ENCODE measurements at places on chromosomes 13 and 19.

- peak; percentile 22 for DNase-seq
These were observed 1.9 kb downstream of the BBC3 start for GRCh38 chr19:47228937-47229675.

DNA sequence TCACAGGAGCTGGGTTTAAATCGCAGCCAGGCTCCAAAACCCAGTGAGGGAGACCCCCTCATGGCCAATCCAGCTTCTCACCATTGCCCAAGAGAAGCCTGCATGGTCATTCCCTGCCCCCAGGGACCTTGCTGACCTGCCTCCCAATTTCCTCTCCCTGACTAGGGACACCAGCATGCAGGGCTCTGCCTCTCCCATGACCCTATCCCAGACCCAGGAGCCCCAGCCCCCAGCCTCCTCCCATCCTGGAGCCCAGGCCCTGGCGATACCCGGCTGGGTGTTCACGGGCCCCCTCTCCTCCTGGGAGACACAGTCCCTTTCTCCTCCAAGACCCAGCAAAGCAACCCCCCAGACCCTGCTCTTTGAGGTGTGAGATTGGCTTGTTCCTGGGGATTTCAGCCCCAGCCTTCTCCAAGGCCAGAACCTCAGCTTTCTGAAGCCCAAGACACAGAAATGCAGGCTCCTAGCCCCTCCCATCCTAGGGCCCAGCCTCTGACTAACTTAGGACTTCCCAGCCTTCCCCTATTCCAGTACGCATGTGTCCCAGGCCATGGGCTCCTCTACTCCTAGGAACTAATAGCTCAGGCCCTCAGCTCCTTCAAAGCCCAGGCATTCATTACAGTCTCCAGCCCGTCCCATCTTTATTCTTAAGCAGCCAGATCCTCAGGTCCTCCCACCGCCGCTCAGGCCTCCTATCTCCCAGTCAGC lies 1.1 kb downstream of the GYS1 start:
- no peak for DNase-seq

DNA sequence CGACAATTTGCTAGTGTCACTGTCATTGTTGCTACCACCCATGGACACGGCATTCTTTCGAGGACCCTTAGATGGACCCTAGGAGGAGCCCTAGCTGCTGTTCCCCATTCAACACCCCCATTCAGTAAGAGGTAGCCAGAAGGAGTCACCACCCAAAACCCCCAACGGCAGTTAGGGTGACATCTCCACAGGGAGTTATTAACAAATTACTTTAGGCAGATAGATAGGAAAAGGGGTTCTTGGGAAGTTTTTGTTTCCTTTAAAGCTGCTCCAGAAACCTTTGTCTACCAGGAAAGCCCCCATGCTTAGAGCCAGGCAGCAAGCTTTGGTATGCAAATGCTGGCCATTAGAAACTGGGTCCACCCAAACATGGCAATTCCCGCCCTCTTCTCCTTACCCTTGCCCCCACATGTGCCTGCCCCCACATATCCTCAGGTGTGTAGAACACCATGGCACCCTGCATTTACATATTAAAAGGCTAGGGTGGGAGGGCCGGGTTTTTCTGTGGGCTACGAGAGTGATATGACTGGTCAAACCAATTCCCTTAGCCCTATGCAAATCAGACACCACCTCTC lies 190.9 kb downstream of the SLITRK6 start:
- DNase-seq: no peak

DNA sequence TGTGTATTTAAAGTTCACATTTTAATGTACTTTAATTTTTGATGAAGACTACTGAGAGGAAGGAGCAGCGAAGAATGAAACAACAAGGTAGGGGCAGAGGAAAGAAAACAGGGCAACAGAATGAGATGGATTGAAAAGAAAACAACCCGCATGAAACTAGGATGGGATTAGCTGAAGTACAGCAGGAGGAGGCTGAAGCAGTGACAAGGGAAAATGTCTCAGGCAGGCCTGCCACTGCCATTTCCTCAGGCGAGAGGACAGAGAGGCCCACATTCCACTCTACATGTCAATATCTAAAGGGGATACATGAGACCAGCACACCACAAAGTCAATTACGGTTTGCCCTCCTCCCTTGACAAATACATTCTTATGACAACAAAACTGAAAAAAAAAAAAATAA lies 1703.2 kb downstream of the EFNB2 start:
- no peak for DNase-seq

DNA sequence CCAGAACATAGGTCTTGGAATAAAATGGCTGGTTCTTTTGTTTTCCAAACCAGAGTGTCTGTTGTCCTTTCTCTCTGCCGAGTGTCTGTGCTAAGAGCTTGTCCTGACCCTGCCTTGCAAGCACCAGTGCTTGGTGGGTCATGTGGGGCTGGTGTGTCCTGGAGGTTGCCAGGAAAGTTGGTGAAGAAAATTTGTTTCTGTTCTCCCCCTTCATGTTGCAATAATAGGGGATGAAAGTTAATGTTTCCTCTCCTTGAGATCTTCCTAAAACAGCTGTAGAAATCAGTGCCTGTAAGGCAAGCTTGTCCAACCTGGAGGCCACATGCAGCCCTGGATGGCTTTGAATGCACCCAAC lies 2.7 kb downstream of the HAMP start:
- no peak for DNase-seq

DNA sequence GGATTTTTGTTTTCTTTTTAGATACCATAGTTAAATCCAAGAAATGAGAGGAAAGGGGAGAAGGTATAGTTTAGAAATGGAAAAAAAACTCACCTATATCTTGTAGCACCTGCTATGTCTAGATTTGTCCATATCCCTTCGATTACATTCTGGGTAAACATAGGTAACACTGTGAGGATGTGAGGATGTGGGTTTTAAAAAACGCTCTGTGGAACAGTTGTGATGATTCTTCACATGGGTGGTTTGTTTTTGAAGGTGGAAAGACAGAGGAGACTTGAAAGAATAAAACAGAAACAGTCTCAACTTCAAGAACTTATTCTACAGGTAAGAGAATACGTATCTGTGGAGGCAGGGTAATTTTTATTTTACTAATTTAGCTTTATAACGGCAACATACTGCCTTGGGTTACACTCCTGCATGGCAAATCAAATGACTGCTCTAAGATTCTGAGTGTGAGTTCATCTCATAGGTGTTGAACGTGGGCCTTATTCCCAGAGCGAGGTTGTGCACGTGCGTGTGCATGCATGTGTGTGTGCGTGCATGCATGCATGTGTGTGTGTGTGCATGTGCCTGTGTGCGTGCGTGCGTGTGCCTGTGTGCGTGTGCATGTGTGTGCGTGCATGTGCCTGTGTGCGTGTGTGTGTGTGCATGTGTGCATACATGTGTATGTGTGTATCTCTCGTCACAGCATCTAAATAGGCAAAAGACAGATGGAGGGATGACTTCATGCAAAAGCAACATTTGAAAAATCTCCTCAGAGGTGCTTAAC lies 23.5 kb downstream of the ATP4B start:
- peak; percentile 84 for DNase-seq

- no peak for DNase-seq
These were observed 8.2 kb downstream of the FOXA3 start for GRCh38 chr19:45872095-45872919.

DNA sequence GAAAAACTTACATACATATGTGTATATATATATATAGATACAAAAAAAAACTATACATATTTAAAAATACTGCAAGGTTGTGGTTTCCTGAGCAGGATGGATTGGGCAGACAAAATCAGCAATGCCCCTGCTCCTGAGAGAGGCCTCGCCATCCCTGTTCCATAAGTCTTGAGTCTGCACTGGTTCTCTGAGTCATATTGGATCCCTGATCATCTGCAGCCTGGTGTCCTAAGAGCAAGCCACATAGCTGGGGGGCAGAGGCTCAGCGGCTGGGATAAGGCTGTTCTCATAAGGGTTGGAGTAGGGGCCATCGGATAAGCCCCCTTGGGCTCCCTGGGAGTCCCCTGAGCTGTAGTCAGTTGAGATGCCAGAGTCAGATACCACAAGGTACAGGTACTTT lies 3.3 kb downstream of the SWSAP1 start:
- no peak for DNase-seq

DNA sequence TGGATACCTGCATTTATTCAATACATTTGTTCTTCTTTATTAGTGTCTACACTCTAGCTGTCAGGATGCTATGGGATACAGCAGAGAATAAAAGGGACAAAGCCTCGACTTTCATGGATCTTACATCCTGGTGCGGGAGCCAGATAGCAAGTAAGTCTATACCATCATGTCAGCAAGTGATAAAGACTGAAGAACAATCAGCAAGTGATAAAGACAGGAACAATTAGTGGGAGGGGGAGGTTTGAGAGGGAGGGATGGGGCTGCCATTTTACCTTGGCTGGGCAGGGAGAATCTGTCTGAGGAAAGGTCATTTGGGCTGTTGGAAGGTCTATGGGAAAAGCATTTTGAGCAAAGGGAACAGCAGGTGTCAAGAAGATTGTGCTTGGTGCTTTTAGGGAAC lies 2.6 kb upstream of the UBE2S start:
- DNase-seq: no peak

DNA sequence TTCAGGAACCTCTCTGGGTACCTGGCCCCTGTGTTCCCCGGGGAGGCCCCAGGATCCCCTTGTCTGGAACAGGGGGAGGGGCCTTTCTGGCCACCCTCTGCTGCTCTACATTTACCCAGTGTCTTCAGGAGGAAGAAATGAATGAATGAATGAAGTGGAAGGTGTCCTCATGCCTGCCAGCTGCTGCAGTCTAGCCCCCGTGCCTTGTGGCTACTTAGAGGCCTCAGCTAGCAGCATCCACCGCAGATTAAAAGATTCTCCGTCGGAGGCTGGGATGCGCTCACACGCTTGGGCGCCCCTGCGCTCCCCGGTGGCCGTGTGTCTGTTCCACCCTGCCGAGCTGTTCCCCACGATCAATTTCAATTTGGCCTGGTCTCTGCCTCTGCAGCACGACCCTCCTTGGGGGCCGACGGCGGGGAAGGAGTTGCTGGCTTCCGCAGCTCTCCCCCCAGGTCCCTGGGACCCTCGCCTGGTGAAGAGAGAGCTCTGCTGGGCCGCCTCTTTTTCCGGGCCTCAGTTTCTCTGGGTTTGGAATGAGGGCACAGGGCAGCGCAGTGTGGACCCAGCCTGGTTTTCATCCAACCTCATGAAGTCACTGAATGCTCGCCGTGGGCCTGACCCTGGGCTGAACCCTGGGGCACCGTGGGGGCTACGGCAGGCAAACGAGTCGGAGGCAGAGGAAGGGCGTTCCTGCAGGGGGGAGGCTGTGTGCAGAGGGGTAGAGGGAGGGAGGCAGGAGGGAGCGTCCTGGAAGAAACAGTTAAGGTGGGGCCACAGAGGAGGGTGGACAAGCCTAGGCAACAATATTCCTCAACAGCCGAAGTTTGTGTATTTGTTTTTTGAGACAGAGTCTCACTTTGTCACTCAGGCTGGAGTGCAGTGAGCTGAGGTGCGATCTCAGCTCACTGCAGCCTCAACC lies 28.3 kb downstream of the EFNA2 start:
- no peak for DNase-seq

DNA sequence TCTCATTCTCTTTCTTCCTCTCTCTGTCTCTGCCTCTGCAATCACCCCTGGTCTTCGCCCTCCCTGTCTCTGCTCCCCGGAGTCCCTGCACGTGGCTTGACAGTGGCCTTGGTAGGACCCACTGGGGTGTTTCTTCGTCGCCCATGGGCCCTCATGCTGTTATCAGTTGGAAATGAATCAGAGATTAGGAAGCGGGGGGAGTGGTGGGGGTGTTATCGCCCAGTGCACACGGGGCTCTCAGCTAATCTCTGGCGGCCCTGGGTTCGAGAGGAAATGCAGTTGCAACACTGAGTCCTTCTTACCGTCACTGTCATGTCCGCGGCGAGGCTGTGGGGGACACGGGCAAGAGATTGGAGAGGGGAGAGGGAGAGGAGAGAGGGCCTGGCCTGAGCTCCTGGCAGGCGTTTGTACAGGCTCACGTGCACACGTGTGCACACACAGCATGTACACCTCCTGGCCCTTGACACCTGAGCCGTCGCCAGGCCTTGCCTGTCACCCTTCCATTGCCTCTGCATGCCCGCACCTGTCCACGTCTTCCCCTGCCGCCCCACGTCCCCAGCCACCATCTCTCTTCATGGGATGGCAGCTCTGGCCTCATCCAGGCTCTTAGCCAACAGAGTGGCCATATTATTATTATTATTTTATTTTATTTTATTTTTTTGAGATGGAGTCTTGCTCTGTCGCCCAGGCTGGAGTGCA lies 37.8 kb upstream of the SLC7A10 start:
- DNase-seq: no peak

DNA sequence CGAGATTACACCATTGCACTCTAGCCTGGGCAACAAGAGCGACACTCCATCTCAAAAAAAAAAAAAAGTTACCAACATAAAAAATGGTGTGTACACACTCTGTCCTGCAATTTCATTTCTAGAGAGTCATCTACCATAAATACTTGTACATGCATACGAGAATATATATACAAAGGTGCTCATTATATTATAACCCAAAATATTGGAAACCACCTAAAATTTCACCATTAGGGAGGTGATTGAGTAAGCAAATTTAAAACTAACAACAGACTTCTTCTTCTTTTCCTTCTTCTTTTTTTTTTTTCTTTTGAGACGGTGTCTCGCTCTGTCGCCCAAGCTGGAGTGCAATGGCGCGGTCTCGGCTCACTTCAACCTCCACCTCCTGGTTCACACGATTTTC lies 7.4 kb upstream of the C5AR1 start:
- DNase-seq: no peak
